ENCODE measurements at places on chromosomes 3 and 15.

DNA sequence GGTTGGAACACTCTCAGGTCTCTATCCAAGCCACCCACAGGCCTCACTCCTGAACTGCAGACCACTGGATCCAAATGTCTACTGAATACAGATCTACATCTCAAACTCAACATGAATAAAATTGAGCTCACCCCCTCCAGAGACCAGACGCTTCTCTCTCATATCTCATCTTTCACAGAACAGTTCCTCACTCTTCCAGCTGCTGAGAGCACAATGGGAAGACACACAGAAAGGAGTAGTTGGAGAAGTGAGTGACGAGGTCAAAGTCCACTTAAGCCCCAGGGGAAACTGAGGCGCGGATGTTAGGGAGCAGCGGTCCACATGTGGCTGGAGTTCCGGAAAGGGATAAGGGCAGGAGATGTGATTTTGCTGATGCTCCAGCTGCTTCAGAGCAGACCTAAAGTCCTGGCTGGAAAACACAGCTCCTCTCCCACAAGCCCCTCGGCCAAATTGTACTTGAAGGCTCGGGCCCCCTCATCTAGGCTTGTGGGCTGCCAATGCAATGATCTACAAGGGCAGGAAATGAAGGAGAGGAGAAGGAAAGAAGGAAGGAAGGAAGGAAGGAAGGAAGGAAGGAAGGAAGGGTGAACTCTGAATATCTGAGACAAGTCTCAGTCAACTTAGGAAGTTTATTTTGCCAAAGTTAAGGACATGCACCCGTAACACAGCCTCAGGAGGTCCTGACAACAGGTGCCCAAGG lies 211.2 kb upstream of the TLE3 start:
- no peak for DNase-seq

DNA sequence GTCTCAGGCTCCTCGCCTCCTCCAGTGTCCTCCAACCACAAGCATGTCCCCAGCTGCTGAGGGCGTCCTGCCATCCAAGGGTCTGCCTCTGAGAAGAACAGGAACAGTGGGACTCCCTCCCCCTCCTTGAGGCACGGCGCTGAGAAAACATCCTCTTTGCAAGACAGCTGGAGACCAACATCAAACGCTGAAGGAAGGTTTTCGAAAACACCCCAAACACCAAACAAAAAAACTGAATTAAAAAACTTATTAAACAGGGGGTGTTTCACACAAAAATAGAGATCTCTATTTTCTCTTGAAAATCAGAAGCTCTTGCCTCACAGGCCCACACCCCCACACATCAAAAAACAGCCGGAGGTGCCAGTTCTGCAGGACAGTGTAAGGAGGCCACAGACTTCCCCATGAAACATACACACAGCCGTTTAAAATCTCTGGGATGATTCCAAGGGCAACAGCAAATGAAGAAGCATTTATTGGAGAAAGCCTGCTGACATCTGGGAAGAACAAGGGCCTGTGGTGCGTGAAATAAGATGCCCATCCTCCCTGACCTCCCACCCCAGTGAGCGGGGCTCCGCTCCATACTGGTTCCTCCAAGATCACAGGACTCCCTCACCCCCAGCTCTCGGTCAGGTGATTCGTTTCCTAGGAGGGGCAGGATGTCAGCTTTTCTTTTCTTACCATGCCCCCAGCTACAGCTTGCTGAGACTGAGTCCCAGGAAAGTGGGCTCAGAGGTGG lies 71.3 kb downstream of the NUP210 start:
- DNase-seq: no peak

DNA sequence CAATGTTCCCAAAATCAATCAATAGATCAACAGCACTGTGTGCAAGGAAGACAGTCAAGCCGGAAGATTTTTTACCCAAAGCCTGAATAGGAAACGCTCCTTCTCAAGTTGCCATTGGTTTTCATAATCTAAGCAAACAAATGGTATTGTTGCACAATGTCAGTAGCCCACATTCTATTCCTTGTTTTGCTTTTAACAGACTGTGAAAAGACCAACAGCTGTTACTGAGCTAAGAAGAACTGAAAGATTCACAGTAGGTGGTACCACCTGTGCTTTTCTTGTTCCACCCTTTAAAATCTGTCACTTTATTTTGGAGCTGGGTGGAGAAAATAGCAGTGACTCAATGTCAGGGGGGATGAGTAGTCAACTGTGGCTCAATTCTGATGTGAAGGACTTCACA lies 357.5 kb upstream of the CADM2 start:
- no peak for DNase-seq

DNA sequence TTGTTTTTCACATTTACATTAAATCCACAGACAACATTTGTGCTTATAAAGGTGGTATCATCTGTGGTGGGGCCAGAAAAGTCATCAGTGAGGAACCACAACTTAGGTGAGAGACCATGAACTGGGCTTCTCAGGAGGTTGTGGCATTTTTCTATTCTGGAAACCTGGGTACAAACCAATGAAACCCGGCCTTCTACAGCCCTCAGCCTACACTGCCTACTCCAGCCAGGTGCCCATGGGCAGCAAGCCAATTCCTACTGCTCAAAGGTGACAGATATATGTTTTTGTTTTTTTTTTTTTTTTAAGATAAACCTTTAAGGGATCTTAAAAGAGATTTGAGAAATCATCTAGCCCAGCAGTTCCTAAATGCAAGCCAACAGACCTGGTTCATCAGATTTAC lies 20.3 kb downstream of the SPG21 start:
- no peak for DNase-seq

- DNase-seq: no peak
These were observed 132.6 kb upstream of the CTDSPL start for GRCh38 chr3:37729119-37729518.

- DNase-seq: no peak
These were observed 8.3 kb upstream of the TASOR start for GRCh38 chr3:56691165-56692000.

Measured in activated naive CD8-positive, alpha-beta T cell treated with anti-CD3 and anti-CD28 coated beads, Interleukin-2, amount 50 U/mL, for 16 hours (primary cell).